ENCODE measurements at places on chromosomes 3 and 15.

DNA sequence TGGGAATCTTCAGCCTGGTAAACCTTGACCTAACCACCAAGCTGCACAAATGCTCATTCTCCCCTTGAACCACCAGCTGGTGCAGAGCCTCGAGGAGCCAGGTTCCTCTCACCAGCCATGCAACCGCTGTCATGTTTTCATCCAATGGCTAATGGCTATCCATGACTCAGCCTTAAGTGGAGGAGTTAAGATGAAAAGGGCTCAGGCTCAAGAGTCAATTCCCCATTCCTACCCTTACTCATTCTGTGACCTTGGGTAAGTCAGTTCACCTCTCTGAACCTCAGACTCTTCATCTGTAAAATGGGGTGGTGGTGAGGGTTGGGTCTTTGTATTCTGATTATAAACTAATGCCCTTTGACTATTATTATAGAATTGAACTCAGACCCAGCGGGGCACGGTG is 515.6 kb downstream of the SHQ1 start:
- DNase-seq = no peak

DNA sequence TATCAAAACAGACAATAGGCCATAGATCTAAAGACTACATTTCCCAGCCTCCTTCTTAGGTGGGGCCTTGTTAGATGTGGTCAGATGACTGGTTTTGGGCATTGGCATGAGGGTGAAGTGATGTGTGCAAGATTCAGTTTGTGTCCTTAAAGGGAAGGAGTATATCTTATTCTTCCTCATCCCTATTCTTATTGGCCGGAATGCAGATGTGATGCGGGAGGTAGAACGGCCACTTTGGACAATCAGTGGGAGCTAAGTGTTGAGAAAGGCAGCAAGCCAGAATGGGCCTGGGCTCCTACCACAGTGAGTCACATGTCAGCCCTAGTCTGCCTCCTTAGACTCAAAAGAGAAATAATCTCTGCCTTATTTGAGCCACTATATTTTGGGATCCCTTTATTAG is 89.8 kb upstream of the MEX3B start:
- DNase-seq = no peak

DNA sequence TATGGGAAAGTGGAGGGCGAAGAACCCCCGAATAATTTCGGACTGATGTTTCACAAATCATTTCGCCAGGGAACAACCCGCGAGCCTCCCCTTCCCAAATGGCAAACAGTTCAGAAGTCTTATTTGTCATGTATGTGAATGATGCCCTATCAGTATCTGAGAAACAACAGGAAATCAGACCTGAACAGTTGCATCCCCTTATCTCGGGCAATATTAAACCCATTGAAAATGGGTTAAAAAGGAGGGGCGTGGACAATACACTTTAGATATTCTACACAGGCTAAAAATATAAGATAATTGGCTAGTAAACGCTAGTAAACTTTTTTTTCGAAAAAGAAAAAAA is 1003.3 kb upstream of the NR2F2 start:
- DNase-seq = no peak

DNA sequence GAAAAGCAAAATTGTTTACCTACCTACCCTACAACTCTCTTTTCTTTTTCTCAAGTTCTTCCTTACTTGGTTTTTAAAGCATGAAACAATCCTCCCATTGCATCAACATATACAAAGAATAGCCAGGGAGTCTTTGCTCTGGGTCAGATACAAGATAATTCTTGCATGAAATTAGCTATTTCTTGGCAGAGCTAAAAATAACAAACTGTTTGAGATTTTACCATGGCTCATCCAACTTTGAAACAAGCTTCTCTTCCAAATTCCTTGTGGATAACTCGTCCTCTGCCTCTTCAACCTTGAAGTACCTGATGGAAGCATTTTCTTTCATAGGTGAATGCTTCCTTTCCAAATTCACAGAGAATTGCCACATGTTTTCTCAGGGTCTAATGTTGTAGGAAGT is 9.2 kb upstream of the CBLB start:
- no peak for DNase-seq

DNA sequence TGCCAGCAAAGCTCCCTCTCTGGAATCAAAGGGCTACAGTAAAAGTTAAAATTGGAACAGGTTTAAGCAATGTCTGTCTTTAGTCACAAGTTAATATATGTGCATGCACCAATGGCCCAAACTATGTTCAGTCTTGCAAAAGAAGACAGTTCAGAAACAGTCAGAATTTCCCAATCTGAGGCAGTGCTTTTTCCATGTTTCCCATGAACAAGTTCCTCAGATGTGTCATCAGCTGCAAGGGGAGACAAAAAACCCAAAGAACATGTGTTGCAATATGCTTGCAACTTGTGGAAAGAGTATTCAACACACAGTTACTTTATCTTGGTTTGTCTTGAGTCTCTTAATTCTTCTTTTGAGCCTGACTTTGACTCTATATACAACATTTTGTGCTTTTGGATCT is 148.4 kb downstream of the USP13 start:
- no peak for DNase-seq

GRCh38 chr3:12970684-12971083 is 102.5 kb downstream of the IQSEC1 start:
- no peak for DNase-seq

DNA sequence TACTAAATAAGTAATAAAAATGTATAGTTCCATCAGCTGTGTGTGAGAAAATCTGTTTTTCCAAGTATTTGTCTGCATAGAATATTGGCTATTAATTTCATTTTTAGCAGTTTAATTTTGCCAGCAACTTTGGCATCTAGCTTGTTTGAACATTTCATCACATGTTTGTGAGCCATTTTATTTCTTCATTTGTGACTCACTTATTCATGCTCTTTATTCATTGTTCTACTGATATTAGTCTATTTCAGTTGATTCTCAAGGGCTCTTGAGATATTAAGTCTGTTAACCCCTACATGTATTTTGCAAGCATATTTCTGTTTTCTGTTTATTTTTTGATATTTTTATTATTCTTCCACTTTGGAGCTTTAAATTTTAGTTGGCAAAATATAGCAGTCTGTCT is 74.0 kb upstream of the PHLDB2 start:
- no peak for DNase-seq

GRCh38 chr3:169344465-169344864 is 319.0 kb downstream of the MECOM start:
- DNase-seq = no peak

DNA sequence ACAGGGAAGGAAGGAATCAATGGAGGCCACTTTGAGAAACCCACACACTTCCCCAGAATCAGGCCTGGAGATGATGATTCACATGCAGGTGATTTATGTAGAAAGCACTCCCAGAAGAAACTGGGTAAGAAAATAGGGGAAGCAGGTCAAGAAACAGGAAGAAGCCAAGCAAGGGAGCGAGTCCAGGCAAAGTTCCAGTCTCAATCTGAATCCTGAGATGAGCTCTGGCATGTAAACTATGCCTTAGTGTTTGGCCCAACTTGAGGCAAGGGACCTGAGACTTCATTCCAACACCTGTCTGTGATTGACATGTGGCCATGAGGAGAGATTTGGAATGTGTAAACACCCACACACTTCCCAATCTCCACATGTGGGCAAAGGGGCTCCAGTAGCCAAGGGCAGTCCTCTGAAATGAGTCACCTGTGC is 61.6 kb upstream of the CTNNB1 start:
- no peak for DNase-seq

- no peak for DNase-seq
These were observed 68.3 kb upstream of the SLC12A8 start for GRCh38 chr3:125280668-125281361.

DNA sequence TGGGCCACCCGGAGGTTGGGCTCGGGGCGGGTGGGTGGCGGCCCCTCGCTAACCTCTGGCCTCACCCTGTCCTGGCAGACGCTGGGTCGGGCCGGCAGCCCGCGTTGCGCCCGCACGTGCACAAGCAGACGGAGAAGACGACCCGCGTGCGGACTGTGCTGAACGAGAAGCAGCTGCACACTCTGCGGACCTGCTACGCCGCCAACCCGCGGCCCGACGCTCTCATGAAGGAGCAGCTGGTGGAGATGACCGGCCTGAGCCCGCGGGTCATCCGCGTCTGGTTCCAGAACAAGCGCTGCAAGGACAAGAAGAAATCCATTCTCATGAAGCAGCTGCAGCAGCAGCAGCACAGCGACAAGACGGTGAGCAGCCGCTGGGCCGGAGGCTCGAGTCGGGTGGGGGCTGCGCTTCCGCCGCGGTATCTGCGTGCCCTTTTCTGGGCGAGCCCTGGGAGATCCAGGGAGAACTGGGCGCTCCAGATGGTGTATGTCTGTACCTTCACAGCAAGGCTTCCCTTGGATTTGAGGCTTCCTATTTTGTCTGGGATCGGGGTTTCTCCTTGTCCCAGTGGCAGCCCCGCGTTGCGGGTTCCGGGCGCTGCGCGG is 3.7 kb downstream of the ISL2 start:
- DNase-seq = peak; percentile 34

- no peak for DNase-seq
These were observed 75.9 kb upstream of the CBLB start for GRCh38 chr3:105944721-105945120.

GRCh38 chr3:128369881-128370642 is 96.6 kb downstream of the DNAJB8 start:
- no peak for DNase-seq

DNA sequence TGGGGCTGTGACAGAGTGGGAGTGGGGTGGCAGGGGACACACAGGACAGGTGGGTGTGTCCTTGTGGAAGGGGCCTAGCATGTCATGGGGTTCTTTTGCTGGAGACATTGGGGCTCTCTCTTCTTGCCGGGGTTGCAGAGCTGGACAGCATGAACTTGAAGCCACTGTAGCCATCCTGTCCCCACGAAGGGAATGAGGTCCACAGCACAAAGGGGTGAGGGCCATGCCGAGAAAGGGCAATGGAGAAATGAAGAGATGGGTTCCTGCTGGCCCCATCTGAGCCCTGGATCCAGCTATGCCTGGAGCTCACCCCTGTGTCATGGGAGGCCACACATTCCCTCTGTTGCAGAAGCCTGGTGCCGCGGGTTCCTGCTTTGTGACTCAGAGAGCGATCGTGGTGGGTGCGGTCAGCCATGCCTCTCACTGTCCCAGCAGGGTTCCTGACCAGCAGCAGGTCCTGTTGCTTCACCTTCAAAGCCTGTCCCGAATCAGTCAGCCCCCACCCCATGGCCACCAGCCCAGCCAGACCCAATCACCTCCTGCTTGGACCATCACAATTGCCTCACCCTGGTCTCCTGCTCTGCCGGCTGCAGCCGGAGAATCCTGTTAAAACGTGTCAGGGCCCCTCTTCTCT is 50.0 kb downstream of the DNAJB8 start:
- no peak for DNase-seq

- DNase-seq = no peak
These were observed 209.8 kb downstream of the TNIK start for GRCh38 chr3:171250444-171250843.

- no peak for DNase-seq
These were observed 57.7 kb upstream of the CTNNB1 start for GRCh38 chr3:41141433-41142167.

DNA sequence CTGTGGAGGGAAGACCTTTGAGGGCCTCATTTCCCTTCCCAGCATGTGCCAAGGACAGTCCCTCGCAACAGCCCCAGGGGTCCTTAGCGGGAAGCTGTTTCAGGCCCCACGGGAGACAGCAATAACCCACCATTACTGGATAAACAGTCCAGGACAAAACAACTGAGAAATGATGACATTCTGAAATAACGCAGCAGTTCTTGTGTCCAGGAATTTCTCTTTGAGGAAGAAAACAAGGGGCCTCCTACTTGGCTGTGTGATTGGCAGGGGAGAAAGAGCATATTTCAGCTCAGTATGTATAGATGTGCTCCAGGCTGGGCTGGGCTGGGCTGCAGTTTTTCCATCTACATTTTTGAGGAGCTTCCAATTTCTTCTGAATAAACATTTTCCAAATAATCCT is 82.2 kb upstream of the THBS1 start:
- DNase-seq = no peak

DNA sequence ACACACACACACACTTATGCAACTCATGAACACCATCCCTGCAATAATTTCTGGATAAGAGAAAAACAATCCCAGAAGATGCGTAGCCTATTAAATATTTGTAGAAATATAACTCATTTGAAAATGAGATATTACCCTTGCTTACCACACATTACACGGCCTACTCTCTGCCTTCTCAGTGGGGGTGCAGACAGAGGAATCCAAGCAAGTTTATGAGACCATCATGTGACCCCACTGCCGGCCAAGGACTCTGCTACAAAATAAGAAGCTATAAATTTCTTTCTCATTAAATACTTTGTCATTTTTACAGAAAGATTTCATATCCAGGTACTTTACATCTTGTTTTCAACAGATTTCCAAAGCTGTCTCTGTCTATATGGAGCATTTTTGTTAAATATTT is 286.3 kb downstream of the ZNF385D start:
- DNase-seq = no peak

DNA sequence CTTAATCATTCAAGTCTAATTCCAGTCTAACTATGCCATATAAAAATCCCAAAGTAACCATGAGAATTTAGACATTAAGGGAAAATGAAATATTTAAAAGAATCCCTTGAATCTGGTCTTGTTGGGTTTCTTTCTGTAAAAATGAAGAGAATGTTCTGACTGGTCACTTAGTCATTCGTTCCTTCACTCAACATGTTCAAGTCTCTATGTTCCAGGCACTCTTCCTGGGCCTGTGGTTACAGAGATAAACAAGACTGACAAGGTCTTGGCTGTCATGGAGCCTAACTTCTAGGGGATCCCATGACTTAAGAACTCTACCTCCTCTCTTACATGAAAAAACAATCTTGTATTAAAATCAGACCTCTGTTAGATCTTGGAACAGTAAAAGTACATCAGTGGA is 638.6 kb upstream of the TBL1XR1 start:
- DNase-seq = no peak

DNA sequence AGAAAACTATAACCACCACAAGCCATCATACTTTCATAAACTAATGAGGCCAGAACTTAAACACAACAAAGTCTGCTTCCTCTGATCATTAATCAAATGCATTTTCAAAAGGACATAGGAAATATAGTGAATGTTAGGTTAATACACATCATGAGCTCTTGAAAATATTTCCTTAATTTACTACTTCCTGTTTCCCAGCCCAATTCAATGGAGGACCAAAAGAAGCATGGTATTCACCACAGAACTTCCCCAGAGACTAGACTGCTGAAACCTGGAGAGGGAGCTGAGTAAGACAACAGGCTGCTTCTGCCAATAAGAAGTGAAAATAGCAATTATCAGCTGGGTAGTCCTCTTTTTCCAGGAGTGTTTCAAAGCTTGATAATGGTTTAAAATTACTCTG is 250.3 kb downstream of the ULK4 start:
- DNase-seq = no peak

GRCh38 chr3:131630097-131630496 is 127.3 kb upstream of the MRPL3 start:
- DNase-seq = no peak

DNA sequence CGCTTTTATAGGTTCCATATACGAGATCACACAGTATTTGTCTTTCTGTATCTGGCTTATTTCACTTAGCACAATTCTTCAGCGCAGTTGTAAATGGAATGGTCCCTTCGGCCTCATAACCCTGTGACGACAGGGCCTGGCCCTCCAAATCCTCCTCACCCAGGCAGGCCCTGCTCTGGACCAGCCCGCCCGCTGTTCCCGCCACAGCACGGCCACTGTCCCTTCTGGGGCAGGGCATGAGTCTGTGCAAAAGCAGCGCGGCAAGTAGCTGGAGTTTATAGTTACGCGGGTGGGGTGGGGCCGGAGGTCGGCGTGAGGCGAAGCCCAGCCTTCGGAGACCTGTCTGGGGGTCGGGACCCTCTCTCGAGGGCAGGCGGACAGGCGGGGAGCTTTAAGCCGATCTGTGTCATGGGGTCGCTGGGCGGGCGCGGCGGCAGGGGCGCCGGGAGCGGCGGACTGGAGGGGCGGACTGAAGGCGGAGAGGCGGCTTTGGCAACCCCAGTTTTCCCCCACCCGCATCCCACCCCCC is 543 bp downstream of the ARPIN start:
- DNase-seq = no peak
